ENCODE measurements at places on chromosomes 3 and 15. TPM values are rescaled to one million over a fixed set of nuclear protein-coding genes. Genes with fewer than 3 reads are reported as not detected.

CLK3 gene
- 41.0 TPM for total RNA-seq

STRIT1 gene
- not detected for total RNA-seq

NPAP1 gene
- total RNA-seq, result 0.07 TPM

CAMK2N2 gene
- total RNA-seq, result 12.6 TPM

TSEN2 gene
- total RNA-seq, result 22.0 TPM

SLC25A20 gene
- 7.4 TPM for total RNA-seq

CP gene
- total RNA-seq, result 1.1 TPM

GRAMD1C gene
- 1.8 TPM for total RNA-seq

CD200 gene
- 51.6 TPM for total RNA-seq

IL17RB gene
- 8.3 TPM for total RNA-seq

SCAANT1 gene
- total RNA-seq, result not detected

CRYGS gene
- total RNA-seq, result 0.83 TPM

TUSC7 gene
- total RNA-seq, result not detected

ECE2 gene
- total RNA-seq, result not detected
